ENCODE measurements at places on chromosomes 16 and 17. TPM values are rescaled to one million over a fixed set of nuclear protein-coding genes. Genes with fewer than 3 reads are reported as not detected.

ZDHHC7 gene
- 37.9 TPM for total RNA-seq

DNA sequence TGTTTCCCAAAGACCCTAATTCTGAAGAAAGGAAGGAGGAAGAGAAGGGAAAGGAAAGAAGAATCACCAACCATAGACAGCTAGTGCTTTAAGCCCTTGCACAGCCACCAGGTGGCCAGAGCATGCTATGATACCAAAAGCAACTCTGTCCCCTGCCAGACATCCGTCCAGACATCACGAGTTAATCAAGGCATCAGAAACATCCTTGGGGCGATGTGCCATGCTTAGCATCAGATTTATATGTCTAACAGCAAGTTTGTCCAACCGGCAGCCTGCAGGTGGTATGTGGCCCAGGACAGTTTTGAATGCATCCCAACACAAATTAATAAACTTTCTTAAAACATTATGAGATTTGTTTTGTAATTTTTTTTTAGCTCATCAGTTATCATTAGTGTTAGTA, 2.9 kb upstream of the CRYBA1 start:
- no peak for DNase-seq

HNF1B gene
- not detected for total RNA-seq

TP53TG3E gene
- not detected for total RNA-seq

HCFC1R1 gene
- total RNA-seq: 21.8 TPM

Data from natural killer cell (primary cell).